ENCODE measurements at places on chromosomes 7 and 10.
A peak's percentile ranks its signal among the peaks of the same experiment; 100 is the strongest.

- DNase-seq: no peak
Observed at GRCh38 chr10:120969219-120969645, 118.1 kb downstream of the WDR11 start.

DNA sequence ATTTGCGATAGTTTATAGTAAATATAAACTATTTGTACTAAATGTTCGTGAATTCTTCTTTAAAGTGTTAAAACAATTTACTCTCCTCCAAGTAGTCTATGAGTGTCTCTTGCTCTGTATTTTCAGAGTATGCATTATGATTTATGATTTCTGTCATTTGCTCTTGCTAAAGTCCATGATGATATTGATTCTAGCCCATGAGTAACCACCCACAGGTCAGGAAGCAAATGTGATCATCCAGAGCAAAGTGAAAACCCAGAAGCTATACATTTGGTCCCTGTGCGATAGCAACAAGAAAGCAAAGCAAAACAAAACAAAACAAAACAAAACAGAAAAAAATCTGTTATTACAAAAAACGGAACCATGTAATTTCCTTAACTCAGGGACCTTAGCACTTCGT lies 225.9 kb downstream of the HDAC9 start:
- no peak for DNase-seq

DNA sequence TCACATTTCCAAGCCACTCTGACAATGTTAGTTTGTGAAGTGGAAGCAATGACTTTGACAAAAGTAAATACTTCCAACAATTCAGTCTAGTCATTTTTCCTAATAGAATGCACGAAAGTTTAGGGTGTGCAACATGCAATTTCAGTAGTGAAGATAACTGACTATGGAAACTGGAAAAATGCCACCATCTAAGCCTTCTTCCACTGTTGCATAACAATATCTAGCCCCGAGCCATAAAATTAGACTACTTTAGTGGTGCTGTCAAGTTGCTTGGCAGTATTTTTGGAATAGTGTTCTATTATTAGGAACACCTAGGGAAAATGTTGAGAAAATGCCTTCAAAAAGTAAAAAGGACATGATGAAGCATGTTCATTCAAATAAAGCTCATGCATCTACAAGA lies 17.9 kb downstream of the SEMA3A start:
- no peak for DNase-seq

DNA sequence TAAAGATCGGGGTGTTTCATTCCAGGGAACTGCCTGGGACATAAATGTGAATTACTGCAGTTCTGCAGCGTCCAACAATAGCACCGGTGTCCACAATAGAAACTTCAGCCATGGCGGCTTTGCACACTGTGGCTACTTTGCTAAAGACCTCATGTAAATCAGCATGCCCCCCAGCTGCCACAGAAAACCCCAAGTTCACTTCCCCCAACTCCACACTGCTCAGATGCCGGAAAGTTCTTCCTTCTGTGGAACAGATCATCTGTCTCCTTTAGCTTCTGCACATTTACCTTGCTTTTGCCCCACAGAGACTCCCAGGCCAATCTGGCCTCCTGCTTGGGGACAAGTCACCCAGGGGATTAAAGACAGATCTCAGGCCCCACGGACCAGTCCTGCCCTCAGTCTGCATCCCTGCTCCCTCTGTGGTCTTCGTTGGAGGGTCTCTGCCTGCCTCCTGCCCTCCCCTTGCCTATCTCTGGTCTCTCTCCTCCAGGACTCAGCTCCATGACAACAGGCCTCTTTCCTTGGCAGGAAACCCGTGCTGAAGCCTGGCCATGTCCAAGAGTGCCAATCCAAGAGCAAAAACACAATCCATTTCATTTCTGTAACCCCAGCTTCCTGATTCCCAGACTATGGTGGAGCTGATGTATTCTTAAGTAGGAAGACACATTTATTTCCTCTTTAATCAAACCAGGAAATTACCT lies 403.2 kb downstream of the RPS24 start:
- DNase-seq: no peak

- DNase-seq: no peak
Observed at GRCh38 chr10:18252086-18252485, 111.9 kb downstream of the CACNB2 start.

GRCh38 chr7:69172357-69173077 lies 425.8 kb upstream of the AUTS2 start:
- no peak for DNase-seq

- DNase-seq: no peak
Observed at GRCh38 chr10:34764472-34764946, 50.6 kb downstream of the PARD3 start.

- no peak for DNase-seq
Observed at GRCh38 chr10:98456043-98456570, 9.4 kb upstream of the HPS1 start.

DNA sequence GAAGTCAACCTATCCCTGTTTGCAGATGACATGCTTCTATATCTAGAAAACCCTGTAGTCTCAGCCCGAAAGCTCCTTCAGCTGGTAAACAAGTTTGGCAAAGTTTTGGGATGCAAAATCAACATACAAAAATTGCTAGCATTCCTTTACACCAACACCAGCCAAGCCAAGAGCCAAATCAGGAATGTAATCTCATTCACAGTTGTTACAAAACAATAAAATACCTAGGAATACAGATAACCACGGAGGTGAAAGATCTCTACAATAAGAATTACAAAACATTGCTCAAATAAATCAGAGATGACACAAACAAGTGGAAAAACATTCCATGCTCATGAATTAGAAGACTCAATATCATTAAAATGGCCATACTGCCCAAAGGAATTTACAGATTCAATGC lies 50.4 kb upstream of the ZNF365 start:
- peak; percentile 11 for DNase-seq

DNA sequence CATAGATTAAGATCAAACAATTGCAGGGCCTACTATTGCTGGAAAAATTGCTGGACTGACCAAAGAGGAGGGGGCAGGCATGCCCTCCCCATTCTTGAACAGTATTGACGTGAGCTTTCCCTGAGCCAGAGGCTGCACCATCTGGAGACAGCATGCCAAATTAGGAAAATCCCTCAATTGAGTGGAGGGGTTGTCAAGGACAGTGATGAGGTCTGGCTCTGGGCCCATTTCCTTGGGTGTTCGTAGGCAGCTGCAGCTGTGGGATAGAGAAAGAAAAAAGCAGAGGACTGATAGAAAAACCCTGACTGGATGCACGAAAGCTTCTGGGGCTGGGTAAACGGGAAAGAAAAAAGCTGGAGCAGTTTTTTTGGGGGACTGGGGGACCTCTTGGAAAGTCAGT lies 22.8 kb upstream of the ORC5 start:
- DNase-seq: no peak

GRCh38 chr7:130505753-130506152 lies 13.9 kb downstream of the MEST start:
- DNase-seq: no peak

- DNase-seq: no peak
Observed at GRCh38 chr10:113142601-113143362, 192.7 kb downstream of the TCF7L2 start.

DNA sequence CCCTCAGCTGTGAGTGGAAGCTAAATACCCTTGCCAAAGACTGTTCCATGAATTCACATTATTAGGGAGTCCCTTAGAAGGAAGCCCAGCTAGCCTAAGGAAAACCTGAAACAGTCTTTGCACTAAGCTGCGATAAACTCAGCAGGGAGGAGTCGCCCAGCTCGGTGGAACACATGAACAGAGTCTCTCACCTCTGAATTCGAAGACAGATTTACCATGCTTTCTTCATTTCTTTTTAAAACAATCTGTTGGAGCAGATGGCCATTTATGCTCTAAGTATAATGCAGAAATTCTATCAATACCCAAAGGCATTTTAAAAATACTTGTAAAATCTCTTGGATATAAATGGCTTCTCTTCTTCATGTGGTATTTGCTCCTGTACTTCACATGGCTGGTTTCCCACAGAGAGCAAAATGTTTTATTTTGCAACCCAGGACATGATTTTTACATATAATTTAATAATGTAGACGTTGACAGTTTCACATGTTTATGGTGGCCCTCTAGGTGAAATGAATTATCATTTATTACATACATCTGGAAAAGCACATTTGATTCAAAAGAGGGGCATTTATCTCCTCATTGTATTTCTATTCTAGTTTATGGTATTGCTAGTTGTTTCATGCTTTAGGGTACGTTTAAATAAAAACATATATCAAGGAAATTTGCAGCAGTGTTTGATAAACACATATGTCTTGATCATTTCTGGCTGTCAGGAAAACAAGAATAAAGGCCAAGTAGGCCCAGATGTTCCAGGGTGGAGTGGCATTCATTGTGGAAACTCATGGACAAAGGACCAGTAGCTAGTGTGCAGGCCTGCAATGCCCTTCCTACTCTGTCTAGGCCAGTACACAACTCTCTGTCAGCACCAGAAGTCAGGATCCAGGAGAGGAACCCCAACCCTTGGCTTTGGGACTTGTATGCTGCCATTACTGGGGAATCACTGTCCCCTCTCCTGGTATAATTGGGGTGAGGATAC lies 52.2 kb downstream of the LRGUK start:
- DNase-seq: no peak

DNA sequence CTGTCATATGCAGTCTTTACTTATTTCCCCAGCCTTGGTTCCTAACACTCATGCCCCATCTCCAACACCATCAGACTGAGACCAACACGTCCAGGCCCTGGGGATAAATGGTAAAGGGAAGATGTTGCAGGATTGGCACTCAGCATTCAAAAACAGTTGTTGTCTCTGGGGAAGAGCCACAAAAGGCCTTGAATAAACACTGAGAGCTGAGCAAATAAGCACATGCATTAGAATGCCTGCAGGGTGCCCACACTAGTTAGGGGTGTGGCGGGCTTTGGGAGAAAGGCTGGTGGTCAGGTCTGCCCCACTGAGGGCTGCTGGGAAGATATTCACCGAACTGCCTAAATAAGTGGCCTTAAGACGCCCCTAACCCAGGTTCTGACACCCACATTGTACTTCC lies 391.0 kb downstream of the GFRA1 start:
- DNase-seq: no peak

DNA sequence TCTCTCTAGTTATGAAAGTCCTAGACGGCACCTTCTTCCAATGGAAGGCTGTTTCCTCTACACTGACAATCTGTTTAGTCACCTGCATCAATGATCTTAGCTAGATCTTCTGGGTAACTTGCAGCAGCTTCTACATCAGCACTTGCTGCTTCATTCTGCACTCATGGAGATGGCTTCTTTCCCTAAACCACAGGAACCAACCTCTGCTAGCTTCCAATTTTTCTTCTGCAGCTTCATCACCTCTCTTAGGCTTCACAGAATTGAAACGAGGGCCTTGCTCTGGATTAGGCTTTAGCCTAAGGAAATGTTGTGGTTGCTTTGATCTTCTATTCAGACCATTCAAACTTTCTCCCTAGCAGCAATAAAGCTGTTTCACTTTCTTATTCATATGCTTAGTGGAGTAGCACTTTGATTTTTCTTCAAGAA lies 24.6 kb downstream of the NAMPT start:
- no peak for DNase-seq

GRCh38 chr10:36254199-36254598 lies 612.1 kb upstream of the FZD8 start:
- DNase-seq: no peak

GRCh38 chr7:112383671-112384417 lies 66.4 kb upstream of the IFRD1 start:
- DNase-seq: no peak

DNA sequence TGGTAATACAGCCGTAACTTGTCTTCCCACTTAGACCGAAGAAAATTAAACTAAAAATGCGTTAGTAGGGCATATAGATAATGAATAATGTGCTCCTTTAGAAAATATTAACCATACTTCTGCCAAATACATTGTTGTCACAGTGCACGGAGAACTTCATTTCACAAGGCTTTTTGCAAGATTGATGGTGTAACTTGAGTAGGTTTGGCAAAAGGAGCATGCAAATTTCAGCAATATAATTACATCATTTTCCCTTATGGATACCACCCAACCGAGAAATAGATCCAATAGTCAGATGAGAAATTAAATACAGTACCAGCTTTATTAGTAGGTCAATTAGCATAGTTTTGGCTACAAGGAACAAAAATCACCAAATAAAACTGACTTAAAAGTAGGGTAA lies 792.6 kb upstream of the C7orf33 start:
- DNase-seq: no peak

GRCh38 chr7:45217358-45217757 lies 59.8 kb downstream of the RAMP3 start:
- DNase-seq: no peak

DNA sequence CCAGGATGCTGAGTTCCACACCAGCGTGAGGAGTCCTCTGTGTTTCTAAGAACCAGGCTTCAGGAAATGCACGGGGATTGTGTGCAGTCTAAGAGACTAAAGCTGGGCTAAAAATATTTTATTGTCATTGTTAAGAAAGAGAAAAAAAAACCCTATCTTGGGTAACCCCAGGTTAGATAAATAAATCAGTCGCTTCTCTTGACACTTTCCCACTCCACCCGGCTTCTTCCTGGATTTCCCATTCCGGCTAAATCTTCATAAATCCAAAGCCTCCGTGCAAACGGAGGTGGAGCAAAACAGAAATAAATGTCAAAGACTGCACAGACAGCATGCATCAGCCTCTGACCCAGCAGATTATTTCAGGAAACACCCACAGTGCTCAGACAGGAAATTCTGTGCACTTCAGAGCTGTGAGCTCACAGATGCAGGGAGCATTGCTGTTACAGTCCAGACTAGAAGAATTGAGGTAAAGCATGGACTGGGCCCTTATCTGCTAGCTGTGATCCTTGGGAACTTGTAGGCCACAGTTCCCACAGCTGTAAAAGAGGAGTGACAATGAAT lies 44.8 kb upstream of the GRID1 start:
- DNase-seq: no peak

DNA sequence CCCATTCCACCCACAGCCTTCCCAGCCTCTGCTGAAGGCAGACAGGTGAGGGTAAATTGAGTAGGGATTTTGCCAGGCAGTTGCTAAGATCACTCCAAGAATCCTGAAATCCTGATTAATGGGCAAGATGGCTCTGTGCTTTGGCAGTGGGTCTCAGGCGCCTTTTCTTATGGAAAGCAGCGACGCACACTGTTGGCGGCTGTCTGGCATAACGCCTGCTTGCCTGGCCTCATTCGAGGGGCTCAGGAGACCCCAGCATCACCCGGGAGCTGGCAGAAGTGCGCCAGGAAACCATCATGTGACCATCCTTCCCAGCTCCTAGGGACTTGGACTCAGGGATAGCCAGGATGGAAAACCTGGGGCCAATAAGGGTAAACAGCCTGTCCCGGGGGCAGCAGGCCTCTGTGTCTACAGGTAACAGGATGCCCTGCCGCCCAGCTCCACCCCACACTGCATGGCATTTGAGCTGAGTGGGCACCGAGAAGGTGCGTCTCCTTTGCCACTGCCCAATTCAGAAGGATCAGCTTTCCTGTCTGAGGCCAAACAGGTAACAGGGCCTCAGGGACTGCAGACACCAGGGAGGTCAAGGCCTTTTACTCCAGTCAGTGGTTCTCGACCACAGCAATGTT lies 98.6 kb downstream of the FAM53B start:
- DNase-seq: no peak
